Gastroesophageal sphincter (tissue), 4 donors: ENCODE measurements at places on chromosomes 16 and 17.

GRCh38 chr16:85220125-85220839 lies 108.0 kb upstream of the CIBAR2 start:
- ATAC-seq = peak; percentile 83

GRCh38 chr16:29806099-29806579 lies at the start of gene MAZ:
Gene MAZ, plus strand, starts transcription at chr16:29806529. Its CDS starts 173 bp downstream, at chr16:29806702.
- peak; percentile 8 for ATAC-seq

DNA sequence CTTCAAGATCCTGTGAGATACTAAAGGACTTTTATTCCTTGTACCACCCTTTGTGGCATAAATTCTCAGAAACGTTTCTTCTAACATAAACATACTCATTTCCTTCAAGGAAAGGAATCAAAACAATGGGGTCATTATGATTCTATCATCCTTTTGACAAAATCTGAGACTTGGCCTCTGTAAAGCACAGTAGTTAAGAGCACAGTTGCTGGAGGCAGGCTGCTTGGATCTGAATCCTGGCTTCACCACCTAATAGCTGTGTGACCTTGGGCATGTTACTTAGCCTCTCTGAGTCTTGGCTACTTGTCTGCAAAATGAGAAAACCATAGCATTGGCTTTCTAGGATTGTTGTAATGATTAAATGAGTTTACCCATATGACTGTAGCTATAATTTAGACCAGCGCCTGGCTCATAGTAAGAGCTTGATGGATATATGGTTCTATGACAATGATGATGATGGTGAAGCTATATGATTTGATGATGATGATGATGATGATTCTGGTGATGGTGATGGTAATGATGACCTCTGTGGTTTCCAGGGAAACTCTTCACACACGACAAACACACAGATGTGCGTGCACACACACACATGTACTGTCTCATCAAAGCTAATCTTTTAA lies 6.1 kb upstream of the KRT31 start:
- no peak for ATAC-seq

GRCh38 chr17:602436-602835 lies 112.2 kb downstream of the VPS53 start:
- no peak for ATAC-seq

GRCh38 chr17:7048968-7049367 lies 5.1 kb upstream of the SLC16A11 start:
- no peak for ATAC-seq

- ATAC-seq = peak; percentile 85
These were observed 66.8 kb downstream of the DNAH3 start for GRCh38 chr16:21083729-21084268.

GRCh38 chr16:8853611-8854010 lies 15.2 kb downstream of the CARHSP1 start:
- ATAC-seq = no peak

- no peak for ATAC-seq
These were observed 13.3 kb downstream of the PIK3R5 start for GRCh38 chr17:8952191-8952590.

GRCh38 chr17:53278466-53278865 lies 544.3 kb upstream of the KIF2B start:
- ATAC-seq = no peak

DNA sequence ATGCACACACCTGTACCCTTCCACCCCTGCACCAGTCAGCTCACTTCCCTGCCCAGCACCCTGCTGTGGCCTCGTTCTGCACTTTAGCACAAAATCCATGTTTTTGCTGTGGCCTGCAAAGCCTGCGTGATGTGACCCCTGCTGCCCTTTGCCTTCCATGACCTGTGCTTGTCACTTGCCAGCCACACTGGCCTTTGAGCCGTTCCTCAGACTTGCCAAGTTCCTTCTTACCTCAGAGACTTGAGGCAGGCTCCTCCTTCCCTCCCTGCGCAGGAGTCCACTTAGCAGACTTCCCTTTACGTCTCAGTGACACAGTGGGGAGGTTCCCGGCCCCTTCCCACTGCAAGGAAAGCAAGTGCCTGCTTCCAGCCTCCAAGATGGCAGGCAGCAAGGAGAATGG lies 134.7 kb downstream of the SNX29 start:
- ATAC-seq = no peak

DNA sequence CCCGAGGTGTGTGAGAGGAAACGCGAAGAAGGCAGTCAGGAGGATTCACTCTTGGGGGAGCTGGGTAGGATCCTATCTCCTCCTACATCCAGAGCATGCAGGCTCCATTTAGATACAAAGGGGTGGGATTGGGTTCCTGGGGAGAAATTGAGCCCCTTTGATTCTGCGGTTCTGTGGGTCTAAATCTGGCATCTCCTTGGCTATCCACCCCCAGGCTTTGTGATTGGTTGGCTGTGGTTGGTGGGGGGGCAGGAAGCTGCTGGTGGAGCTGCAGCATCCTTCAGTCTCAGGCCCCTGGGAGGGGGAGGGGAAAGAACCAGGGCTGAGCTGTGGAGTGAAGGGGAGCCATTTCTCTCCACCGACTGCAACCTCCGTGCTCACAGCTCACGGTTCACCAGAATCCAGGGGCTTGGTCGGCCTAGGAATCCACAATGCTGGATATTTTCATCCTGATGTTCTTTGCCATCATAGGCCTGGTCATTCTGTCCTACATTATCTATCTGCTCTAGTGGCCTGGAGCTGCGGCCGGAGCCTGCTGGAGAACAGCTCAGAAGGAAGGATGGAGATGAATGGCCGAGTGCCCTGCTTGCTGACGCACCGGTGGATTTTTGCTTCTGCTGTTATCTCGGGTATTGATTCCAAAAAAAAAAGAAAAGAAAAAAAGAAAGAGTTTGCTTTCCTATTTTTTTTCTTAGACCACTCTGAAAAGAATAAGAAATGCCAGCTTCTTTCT lies at the start of gene LASP1NB:
Gene LASP1NB, plus strand, starts transcription at position 352 of the 733 bp plus-strand sequence.
- ATAC-seq = no peak

GRCh38 chr16:12971241-12971640 lies 69.8 kb downstream of the SHISA9 start:
- no peak for ATAC-seq

DNA sequence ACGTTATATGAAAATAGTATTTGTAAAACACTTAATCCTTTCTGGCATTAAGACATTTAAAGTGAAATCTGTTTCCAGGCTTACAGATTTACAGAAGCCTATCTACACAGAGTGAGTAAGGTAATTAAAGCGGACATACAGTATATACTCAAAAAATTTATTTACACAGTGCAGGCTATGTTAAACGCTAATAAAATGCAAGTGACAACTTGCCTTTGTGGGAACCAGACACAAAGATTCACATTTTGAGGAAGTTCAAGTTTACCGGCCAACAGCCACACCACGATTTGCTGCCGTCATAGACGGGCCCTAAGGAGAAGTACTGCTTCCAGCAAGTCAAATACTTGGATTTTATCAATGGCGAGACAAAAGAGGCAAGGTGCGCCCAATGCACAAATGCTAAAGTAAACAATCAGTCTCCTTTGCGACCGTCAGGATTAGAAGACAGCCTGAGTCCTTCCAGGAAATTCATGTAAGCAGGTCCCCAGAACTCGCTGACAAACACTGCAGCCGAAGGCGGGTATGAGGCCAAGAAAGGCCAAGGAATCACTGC lies 801 bp downstream of the VPS35 start:
- no peak for ATAC-seq

- no peak for ATAC-seq
These were observed 16.3 kb downstream of the FAM117A start for GRCh38 chr17:49747632-49748031.

DNA sequence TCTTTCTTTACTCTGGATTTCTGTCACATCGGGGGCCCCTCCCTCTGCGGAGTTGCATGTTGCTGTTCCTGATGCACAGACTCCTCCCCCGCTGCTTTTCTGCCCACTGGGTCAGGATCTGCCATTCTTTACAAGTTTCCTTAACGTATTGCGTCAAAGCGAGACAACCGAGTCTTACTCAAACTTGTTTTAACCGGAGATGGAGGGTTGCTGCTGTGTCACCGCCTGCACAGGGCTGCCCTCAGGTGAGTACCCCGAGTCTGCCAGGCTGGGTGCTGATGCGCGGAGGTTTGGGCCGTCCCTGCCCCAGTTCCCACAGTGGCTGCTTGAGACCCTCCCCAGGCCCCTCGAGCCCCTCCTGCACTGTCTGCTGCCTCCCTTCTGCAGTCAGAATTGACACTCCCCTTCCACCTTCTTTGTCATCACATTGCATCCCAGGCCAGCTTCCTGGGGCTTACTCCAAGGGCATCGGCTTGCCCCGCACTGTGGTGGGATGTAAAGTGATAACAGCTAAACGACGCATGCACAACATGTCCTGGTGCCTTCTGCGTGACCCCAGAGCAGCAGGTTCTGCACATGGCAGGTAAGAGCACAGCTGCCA lies 19.3 kb downstream of the CARHSP1 start:
- no peak for ATAC-seq

DNA sequence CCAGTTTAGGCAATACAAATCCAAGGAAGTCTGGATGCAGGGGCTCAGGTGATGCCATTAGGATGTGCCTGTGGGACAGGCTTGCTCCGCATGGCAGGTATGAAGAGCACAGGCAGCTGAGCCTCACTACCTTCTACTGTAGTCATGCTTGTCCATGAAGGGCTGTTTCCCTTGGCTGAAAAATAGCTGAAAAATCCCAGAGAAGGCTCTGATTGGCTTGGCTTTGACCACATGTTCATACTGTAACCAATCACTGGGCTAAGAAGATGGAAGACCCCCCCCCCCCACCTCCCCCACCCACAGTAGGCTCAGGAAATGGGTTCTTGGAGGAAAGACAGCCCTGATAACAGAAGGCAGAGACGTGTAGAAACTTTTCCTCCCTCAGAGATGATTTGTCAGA lies 66.5 kb upstream of the LGALS9 start:
- no peak for ATAC-seq

DNA sequence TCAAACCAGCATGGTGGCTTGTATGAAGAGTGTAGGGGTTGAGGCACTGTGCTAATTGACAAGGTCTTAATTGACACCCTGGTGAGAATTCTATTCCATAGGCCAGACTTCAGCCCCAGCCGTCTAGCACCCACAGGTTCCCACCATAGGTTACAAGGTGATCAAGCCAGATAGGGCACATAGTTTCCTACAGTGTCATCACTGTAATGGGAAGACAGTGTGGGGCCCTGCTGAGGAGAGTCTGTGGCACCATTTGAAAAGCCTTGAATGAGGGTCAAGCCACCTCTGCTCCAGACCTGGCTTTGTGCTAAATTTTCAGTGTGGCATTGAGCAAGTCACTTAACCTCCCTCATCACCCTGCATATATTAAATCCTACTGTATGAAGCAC lies 36.2 kb downstream of the YPEL2 start:
- no peak for ATAC-seq

DNA sequence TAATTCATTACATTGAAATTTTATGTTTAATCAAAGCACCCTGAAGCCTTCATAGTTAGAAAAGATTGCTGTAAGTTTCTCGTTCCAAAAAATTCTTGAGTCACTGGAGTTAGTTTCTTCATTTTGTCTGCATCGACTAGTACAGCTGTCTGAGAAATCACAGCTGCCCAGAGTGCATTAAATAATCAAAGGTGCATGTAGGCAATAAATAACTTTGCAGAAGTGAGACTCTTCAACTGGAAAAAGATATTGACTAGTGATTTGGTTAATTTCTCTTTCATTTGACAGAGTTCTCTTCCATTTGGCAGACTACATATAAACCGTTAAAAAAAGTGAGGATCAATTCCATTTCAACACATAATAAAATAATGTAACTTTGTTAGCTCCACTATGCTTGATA lies 234.0 kb downstream of the CNTNAP4 start:
- ATAC-seq = no peak

- no peak for ATAC-seq
These were observed 23.9 kb downstream of the SRCAP start for GRCh38 chr16:30722916-30723315.

DNA sequence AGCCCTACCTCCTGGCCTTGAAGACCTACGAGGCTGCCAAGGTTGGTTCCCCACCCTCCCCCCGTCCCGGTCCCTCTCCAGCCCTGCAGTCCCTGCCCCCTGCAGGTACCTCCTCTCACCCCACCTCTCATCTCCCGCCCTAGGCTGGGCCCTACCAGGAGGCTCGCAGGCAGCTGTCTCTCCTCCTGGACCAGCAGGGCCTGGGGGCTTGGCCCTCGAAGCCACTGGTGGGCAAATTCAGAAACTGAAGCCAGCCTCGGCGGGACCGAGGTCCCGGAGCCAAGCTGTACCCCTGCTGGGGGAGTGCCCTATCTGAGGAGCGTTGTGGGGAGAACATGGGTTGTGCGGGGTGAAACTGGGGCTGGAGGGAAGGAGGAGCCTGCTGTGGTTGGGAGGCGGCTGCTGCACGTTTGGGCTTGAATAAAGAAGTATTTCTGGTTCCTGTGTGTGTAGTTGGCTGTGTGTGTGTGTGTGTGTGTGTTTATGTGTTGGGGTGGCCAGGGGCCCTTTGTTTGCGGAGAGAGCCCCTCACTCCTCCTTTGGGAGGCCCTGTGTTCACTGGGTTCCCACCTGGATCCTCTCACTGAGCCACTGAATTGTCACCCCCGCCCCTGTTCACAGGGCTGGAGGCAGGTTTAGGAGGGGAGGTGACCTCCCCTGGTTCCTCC lies 5.9 kb downstream of the ADAD2 start:
- no peak for ATAC-seq

- no peak for ATAC-seq
These were observed 18.8 kb upstream of the KRT10 start for GRCh38 chr17:40841246-40841645.

- ATAC-seq = no peak
These were observed 123.0 kb downstream of the CDYL2 start for GRCh38 chr16:80681436-80681835.

GRCh38 chr16:86258713-86259112 lies 251.6 kb upstream of the FOXF1 start:
- peak; percentile 50 for ATAC-seq

GRCh38 chr16:22664132-22664531 lies 149.8 kb upstream of the HS3ST2 start:
- no peak for ATAC-seq

DNA sequence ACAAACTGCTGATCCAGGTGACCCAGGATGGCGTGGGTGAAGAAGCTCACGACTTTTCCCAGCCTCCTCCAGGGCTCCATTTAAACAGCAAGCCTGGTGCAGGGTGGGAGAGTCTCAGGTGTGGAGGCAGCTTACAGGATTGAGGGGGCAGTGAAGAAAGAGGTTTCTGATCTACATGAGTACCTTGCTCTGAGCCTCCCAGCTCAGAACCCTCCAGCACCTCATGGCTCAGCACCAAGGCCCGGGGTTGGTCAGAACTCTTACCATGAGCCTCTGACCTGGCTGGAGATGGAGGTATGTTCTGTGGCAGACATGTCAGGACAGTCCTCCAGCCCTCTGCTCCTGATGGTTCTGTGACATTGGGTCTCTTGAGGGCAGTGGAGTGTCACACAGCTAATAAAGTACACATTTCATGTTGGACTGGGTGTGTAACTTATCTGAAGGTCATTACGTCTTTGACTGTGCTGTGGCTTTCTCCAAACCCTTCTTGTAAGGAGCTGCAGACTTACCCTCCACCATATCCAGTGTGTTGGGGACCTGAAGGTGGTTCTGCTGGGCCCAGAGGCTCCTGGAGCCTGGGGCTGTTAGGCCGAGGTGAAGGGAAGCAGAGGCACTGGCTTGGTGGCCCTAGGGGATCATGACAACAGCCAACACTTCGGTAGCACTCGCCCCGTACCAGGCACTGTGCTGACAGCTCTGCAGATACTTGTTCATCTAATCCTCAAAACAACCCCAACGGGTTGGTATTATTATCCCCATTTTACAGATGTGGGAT lies 3.8 kb upstream of the DCAF7 start:
- ATAC-seq = no peak

- ATAC-seq = no peak
These were observed 26.7 kb downstream of the CYB5B start for GRCh38 chr16:69451166-69451565.
